ENCODE measurements at places on chromosomes 4 and X.
A peak's percentile ranks its signal among the peaks of the same experiment; 100 is the strongest.

GRCh38 chrX:151776181-151776731 lies 41.7 kb downstream of the CNGA2 start:
- DNase-seq = no peak

- peak; percentile 3 for DNase-seq
Measured at GRCh38 chr4:87679449-87680169, 29.5 kb downstream of the DMP1 start.

GRCh38 chr4:3826247-3827172 lies 60.3 kb downstream of the ADRA2C start:
- no peak for DNase-seq

DNA sequence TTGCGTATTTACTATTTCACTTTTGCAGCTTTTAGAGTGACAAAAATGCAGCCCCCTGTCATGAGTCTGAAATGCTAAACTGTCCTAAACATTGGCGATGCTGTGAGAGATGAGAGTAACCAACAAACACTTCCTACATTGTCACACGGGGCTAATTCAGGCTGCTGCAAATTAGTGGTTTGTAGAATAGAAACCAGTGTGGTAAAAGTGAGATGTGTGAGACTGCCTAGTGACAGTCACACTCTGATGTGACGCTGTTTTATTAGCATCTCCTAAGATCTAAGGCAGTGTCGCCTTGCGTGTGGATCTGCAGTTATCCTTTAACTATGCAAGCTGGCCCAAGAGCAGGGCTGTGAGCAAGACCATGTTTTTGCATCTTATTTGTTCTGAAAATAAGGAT lies 800.2 kb upstream of the TENM3 start:
- DNase-seq = no peak

- DNase-seq = peak; percentile 58
Measured at GRCh38 chr4:69760455-69760854, at the start of gene SULT1B1. Gene SULT1B1 (minus strand): TSS chr4:69760620. CDS start chr4:69755217, 5,403 bp downstream.

DNA sequence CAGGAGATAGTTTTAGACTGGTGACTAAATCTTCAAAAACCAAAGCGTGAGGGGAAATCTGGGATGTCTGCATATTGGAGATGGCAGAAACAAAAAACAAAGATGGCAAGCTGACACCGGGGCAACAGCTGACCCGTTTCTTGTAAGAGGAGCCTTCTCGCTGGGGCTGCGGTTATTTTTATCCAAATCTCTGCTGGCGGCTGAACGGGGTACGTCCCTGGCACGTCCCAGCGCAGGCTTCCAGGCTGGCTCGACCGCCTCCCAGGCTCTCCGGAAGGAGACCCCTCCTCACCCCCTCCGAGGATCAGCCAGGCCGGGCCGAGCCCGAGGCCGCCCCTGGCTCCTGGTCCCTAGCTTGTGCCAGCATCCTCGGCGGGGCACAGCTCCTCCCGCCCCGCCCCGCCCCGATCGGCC lies 403 bp downstream of the SGCB start:
- DNase-seq = peak; percentile 31

- peak; percentile 36 for DNase-seq
Measured at GRCh38 chr4:113738251-113738650, 23.3 kb downstream of the CAMK2D start.

DNA sequence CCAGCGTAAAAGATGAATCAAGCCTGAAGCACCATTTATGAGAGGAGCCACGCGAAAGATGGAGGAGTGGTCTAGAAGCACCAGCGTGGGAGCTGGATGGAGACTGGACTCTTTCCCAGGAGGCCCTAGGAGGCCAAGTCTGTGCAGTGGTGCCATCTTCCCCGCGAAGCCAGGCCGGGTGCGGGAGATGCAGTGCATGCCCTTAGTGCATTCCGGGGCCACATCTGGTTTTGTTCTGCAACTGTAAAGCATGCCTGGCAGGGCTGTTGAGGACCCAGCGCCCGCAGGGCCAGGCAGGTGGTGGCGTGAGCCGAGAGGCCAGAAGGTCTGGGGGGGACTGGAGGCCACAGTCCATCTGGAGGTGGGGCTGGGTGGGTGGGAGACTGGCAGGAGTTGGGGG lies 78.6 kb upstream of the ADRA2C start:
- DNase-seq = no peak

DNA sequence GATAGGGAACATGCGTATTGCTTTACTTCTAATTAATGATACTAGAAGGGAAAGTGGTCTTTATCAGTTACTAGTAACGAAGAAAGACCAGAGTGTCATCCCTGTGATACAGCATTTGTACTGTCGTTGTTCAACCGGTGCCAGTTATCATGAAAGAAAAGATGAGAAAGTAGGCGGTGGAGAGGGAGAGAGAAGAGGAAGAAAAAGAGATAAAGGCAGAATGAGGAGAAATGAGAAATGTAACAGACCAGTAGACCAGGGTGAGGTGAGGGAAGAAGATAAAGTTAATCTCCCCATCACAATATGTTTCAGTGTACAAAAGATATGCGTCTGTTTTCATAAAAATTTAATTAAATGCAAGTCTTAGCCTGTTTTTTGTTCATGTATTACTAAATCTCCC lies 135.2 kb upstream of the HPGD start:
- DNase-seq = no peak

DNA sequence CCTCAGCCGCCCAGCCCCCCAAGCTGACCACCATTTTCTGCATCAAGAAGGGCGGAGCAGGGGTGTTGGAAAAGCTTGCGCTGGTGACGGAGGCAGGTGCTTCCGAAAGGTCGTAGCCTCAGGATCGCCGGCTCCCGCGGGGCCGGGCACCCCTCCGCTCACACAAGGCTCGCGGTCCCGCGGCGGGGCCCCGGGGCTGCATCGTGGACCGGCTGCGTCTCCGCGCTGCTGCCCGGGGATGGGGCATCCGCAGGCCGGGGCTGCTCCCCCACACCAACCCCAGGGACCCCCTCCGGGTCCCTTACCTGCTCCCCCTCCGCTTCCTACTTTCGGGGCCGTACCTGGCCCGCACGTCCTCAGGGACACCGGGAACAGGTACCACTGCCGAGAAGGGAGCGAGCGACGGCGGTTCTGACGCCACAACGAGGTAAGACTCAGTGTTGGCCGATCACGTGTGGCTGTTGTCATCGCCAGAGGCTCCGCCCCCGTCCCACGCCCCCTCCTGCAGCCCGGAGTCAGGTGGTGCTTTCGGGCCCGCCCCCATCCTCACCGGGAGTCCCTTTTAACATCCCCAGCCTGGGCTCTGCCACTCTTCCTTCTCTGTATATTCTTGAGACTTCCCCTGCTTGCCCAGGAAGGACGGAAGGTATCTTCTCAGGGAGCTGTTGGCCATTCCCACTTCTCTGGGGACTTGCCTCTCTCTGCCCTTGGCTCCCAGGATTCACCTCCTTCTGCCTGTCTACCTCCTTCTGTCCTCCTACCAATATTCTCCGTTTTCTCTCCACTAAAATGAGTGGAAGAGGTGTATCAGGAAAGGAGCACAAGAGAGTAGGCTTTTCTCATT lies at the start of gene BEX2:
Gene BEX2, minus strand, starts transcription at position 436 of the 844 bp plus-strand sequence. CDS start 1,014 bp downstream, outside the sequence.
- peak; percentile 62 for DNase-seq

DNA sequence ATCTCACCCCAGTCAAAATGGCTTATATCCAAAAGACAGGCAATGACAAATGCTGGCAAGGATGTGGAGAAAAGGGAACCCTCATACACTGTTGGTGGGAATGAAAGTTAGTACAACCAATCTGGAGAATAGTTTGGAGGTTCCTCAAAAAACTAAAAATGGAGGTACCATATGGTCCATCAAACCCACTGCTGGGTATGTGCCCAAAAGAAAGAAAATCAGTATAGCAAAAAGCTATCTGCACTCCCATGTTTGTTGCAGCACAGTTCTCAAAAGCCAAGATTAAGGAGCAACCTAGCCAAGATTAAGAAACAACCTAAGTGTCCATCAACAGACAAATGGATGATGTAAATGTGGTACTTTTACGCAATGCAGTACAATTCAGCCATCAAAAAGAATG lies 70.7 kb downstream of the DCAF12L1 start:
- DNase-seq = no peak

DNA sequence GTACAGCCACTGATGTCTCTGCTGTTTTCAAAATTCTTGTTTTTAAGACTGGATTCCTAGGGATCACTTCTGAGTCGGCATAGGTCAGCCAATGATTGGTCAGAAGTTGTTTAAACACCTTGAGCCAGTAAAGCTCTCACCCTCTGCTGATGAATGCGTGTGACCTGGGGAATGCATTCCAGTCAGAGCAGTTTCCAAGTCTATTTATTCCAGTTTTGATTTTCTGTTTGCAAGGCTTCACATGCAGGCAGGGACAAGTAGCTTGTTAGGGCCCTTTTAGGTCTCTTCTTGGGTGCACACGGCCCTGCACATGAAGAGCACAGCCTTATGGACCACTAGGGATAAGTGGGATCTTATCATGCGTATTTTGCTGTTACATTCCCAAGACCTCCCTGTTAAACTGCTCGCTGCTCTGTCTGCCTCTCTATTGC lies 47.0 kb downstream of the KLHL15 start:
- no peak for DNase-seq

DNA sequence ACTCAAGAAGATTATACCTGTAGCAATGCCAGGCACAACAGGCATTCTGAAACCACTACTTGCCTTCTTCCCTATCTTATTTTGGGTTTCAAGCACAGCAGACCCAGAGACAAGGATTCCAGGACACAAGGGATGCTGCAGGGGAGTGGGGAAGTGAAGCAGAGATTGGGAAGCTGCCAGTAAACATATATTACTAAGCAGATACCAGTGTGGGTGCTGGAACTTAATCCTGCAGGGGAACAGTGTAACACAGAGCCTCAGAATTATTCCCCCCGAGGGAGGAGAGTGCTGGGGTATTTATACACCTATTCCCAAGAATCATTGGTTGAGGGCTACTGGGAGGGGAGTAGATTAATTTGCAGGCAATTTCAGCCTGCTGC lies 33.3 kb upstream of the MAML3 start:
- DNase-seq = peak; percentile 55

DNA sequence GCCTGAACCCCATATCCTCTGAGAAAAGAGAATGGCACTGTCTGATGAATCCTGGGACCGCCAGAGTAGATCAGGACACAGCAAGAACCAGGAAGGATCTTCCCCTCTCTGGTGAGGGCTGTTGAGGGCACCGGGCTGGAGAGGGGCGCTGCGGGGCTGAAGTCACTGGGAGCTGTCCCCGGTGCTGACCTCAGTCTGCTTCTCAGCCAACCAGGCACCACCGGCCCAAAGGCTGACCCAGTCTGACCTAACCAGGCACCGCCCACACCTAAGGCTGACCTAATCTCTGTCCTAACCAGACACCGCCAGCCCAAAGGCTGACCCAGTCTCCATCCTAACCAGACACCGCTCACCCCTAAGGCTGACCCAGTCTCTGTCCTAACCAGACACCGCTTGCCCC lies 82.8 kb downstream of the CPZ start:
- DNase-seq = no peak

DNA sequence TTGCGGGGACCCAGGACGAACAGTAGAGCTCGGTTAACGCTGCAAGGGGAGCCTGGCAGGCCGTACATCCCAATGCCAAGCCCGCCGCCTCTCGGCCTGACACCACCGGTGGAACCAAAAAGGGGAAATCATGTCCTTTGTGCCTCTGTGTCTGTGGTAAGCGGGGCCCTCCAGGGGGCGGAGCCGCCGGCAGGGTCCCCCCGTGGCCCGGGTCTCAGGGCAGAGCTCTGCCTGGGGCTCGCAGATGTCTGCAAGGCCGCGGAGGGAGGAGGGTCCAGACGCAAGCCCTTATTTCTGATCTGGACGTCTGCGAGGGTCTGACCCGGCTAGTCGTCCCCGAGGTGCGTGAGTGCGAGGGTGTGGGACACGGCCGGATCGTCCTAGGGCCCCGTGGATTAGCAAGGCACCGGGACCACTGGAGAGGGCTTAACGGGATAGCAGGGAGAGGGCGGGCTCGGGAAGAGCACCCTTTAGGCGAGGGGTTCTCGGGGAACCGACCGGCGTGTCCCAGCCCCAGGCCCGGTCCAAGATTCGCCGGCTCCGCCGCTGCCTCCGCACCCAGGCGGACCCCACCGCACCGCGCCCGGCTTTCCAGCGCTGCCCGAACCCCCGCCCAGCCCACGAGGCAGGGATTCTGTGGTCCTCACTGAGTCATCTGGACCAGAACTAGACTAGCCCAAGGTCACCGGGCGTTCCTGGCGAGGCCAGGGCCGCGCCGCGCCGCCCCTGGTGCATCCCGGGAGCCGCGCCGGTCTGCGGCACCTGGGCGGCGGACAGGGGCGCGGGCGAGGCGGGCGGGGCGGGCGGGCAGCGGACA lies 863 bp upstream of the FAM193A start:
- DNase-seq = no peak

GRCh38 chr4:26713563-26714151 lies 129.8 kb downstream of the TBC1D19 start:
- peak; percentile 28 for DNase-seq

GRCh38 chrX:67587946-67588624 lies 44.3 kb downstream of the AR start:
- no peak for DNase-seq

DNA sequence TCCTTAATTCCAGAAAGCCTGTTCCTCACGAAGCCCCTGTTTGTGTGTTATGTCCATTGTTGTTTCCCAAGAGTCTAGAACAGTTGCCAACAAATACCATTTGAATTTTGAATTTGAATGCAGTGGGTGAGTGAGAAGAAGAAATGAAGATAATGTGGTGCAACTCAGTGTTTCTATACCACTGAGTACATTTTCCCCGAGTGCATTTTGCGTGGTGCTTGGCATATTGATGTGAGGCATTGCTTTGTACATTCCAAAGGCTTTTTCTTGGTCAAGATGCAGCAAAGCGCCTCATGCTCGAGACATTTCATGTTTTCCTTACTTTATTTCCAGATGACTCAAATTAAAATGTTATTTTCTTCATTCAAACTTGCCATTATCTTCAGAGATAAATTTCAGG lies 253.1 kb upstream of the RPS6KA3 start:
- DNase-seq = no peak

DNA sequence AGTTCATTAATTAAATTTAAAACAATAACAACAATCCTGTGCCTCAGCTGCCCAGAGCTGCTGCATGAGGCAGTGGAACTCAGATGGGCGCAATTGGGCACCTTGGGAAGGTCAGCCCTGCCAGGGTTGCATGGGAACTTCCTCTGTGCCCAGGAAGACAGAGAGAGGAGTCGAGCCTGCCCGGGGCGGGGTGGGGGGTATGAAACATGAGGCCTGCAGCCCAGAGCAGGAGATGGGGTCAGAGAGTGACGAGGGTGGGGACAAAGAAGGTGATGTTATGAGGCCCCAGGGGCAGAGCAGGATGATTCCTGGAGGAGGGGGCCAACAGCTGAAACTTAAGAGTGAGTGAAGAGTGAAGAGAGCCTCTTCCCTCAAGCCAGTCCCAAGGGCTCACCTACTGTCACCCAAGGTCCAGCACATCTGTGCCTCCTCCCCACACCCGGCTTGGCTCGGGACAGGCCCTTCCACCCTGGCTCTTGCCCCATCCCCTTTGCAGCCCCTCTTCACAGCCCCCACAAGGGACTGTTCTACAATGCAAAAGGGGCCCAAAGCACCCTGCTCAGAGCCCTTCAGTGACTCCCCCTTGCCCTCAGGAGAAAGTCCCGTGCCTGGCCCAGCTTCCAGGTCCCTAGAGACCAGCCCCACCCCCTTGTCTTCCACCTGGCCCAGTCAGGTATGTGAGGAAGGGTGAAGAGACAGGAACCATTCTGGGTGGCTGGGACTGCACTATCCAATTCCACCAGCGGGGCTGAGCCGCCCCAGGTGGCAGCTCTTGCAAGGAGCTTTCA lies 31.4 kb downstream of the HMX1 start:
- DNase-seq = no peak
